Immature natural killer cell (primary cell): ENCODE measurements at places on chromosomes 5 and 9. TPM values are rescaled to one million over a fixed set of nuclear protein-coding genes. Genes with fewer than 3 reads are reported as not detected.
A peak's percentile ranks its signal among the peaks of the same experiment; 100 is the strongest.

Gene EGFLAM
- not detected for polyA plus RNA-seq

Gene AIF1L
- polyA plus RNA-seq, result not detected

Gene SUSD3
- polyA plus RNA-seq, result not detected

Gene DMRT3
- not detected for polyA plus RNA-seq

Gene PCDHGB4
- not detected for polyA plus RNA-seq

Gene CDC42SE2
- 296 TPM for polyA plus RNA-seq

DNA sequence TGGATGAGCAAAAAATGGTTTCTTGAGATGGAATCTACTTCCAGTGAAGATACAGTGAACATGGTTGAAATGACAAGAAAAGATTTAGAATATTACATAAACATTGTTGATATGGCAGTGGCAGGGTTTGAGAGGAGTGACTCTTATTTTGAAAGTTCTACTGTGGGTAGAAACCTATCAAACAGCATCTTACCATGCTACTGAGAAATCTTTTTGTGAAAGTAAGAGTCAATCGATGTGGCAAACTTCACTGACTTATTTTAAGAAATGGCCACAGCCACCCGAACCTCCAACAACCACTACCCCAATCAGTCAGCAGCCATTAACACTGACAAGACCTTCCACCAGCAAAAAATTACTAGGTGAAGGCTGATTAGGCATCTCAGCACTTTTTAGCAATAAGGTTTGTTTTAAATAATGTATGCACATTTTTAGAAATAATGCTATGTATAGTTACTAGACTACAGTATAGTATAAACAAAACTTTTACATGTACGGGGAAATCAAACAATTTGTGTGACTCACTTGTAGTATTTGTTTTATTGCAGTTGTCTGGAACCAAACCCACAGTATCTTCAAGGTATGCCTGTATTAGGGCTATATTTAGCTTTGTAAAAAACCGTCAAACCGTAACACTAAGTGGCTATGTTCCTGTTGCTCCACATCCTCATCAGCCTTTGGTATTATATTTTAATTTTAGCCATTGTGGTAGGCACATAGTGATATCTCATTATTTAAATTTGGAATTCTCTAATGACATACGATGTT lies 30.6 kb upstream of the ADAMTS6 start:
- no peak for DNase-seq

DNA sequence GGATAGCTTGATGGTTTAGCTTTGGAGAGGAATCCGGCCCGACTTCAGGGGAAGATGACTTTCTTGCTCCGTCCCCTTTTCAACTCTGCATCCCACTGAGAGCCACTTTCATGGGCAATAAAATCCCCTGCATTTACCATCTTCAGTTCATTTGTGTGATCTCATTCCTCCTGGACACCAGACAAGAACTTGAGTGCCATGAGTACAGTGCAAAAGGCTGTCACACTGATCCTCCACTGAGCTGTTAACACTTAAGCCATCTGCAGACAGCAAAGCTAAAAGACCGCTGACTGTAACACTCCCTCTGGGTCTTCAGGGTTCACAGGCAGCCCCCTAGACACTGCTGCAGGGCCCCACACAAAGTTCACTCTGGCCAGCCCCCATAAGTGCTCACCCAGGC lies 48.3 kb upstream of the TCERG1 start:
- no peak for DNase-seq

- DNase-seq, result no peak
Measured at GRCh38 chr9:135512241-135512603, 9.0 kb upstream of the LCN1 start.

GRCh38 chr5:98872674-98873073 lies 56.1 kb downstream of the CHD1 start:
- no peak for DNase-seq

GRCh38 chr9:89667726-89668125 lies 62.9 kb downstream of the GADD45G start:
- DNase-seq, result no peak

DNA sequence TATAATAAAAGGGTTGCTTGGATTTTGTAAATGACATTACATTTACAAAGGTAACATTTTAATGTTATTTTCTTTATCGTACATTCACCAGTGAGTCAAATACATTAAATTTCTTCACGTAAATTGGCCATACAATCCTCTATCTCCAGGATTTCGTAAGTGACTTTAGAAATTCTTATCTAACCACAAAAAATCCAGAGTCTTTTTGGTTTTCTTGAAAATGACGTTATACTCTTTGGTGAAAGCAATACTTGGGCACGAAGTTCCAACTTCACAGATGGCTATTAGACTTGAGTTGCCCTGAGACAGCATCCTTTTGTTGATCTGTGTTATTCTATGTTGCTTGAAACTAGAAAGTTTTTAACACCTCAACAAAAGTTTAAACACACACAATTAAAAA lies 87.4 kb upstream of the CDH10 start:
- DNase-seq, result no peak

DNA sequence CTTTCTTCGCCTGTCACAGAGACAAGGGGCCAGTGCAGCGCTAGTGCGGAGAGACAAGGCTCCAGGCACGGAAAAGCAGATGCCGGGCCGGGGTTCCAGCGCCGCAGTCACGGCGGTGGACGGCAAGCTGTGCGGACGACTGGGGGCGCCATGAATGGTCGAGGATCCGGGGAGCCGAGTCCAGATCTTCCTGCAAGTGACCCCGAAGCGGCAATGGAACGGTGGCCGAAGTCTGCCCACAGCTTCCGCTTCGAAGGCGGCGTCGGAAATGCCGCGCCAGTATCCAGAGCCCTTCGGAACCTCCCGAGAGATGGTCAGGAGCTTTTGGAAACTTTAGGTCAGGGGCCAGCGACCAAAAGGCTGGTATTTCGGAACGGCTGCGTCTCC lies 601 bp upstream of the FAF2 start:
- no peak for DNase-seq

GRCh38 chr5:92969191-92969780 lies 611.7 kb downstream of the NR2F1-AS1 start:
- DNase-seq, result no peak

- peak; percentile 85 for DNase-seq
Measured at GRCh38 chr9:121369595-121370265, at the start of gene STOM. Gene STOM, minus strand, starts transcription at chr9:121370250. Its CDS starts 63 bp downstream, at chr9:121370187.

GRCh38 chr5:883475-884181 lies 9.0 kb downstream of the BRD9 start:
- no peak for DNase-seq

DNA sequence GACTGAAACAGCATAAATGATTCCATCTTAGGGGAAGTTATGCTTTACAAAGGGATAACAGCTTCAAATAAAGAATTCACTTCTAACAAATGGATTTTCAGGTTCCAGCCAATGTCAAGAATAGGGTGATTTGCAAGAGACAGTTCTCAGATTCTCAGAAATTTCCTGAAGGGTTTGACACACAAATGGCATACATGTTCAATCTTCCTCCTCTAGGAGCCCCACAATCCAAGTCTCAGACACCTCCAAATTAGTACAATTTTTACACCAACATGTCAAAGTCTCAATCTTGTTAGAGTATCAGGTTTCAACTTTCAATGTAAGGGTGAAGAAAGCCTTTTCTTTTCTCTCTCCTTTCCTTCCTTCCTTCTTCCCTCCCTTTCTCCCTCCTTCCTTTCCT lies 996.6 kb downstream of the TLE1 start:
- no peak for DNase-seq

GRCh38 chr5:84602371-84602771 lies 217.7 kb upstream of the EDIL3 start:
- no peak for DNase-seq

DNA sequence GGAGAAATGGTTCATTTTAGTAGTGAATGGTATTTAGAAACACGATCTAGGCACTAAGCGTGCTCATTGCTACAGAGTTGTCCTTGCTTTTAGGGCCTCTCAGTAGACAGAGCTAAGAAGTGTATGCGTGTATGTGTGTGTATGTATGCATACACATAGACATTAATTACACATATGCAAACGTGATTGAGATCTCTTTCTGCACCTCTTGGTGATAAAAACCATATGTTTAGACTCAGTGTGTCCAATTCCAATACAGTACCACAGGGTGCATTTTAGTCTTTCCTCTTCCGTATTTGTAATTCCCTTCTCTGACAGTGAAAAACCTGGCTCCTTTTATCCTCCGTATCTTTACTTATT lies 13.1 kb downstream of the TRIO start:
- DNase-seq, result no peak

- no peak for DNase-seq
Measured at GRCh38 chr5:62001640-62002039, 304.4 kb upstream of the KIF2A start.

- no peak for DNase-seq
Measured at GRCh38 chr5:52560366-52560765, 227.3 kb upstream of the ITGA1 start.

GRCh38 chr9:94869415-94869843 lies 142.9 kb downstream of the AOPEP start:
- DNase-seq, result no peak

- DNase-seq, result no peak
Measured at GRCh38 chr5:176597417-176598389, 12.3 kb downstream of the GPRIN1 start.

- no peak for DNase-seq
Measured at GRCh38 chr5:175107028-175107588, 336.9 kb downstream of the DRD1 start.
